Natural killer cell (primary cell): ENCODE measurements at places on chromosomes 3 and 15.

GRCh38 chr3:8982509-8982908 lies 19.2 kb upstream of the RAD18 start:
- no peak for DNase-seq

DNA sequence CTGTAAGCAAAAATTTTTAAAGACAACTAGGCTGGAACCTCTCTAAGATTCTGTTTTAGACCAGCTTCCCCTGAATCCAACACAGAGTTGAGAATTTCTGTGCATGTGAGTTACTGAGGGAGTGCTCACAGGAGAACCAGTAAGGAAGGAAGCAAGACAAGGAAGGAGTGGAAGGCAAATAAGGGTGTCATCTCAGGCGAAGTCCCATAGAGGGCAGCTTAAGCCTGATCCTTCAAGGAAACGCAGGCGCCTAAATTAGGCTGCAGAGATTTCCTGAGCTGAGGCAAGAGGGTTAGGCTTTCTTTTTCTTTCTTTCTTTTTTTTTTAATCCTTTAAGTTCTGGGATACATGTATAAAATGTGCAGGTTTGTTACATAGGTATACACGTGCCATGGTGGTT lies 36.2 kb upstream of the COL6A6 start:
- no peak for DNase-seq

GRCh38 chr3:39262846-39263245 lies 17.0 kb downstream of the CX3CR1 start:
- no peak for DNase-seq

GRCh38 chr3:93962798-93963197 lies 10.9 kb downstream of the PROS1 start:
- no peak for DNase-seq

GRCh38 chr3:176079785-176080184 lies 1117.5 kb downstream of the TBL1XR1 start:
- no peak for DNase-seq

DNA sequence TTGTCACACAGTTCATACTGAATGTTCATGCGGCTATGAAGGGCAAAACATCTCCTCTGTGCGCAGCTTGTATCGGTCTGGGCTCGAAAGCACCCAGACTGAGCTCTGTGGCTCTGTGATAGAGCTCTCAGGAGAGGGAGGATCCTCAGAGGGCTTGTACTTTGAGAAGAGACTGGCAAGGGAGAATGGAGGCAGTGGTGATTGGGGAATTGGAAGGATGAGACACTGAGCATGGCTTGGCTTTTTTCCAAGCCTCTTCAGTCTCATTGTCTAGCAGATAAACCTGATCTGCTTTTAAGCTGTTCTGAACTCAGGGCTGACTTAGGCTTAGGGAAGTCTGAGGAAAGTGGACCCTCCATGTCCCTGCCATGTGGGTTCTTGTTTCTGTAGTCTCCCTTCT lies 43.0 kb downstream of the RAD54L2 start:
- no peak for DNase-seq

GRCh38 chr3:38696034-38696433 lies 46.5 kb upstream of the SCN5A start:
- DNase-seq, result no peak

GRCh38 chr3:71542521-71543370 lies 40.8 kb downstream of the FOXP1 start:
- no peak for DNase-seq

GRCh38 chr3:14125193-14126016 lies 553 bp downstream of the TMEM43 start:
- peak; percentile 49 for DNase-seq

DNA sequence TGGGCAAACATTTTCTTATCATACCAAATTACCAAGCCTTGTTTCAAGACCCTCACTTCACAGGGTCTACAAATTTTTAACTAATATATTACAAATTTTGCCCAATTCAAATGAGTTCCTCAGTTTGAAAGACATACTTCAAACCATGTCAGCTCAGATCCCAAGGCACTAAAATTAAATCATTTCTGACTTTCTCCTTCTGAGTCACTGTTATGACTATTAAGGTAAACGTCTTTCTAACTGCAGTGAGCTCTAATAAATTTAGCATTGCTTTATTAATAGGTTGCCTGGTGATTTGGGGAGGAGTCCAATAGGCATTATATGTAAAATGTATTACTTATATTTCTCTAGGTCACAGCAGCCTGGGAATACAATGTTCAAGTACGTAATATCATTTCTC lies 158.2 kb upstream of the ARHGEF26 start:
- no peak for DNase-seq

- DNase-seq, result no peak
Observed at GRCh38 chr15:26879706-26880105, 12.8 kb downstream of the GABRA5 start.

DNA sequence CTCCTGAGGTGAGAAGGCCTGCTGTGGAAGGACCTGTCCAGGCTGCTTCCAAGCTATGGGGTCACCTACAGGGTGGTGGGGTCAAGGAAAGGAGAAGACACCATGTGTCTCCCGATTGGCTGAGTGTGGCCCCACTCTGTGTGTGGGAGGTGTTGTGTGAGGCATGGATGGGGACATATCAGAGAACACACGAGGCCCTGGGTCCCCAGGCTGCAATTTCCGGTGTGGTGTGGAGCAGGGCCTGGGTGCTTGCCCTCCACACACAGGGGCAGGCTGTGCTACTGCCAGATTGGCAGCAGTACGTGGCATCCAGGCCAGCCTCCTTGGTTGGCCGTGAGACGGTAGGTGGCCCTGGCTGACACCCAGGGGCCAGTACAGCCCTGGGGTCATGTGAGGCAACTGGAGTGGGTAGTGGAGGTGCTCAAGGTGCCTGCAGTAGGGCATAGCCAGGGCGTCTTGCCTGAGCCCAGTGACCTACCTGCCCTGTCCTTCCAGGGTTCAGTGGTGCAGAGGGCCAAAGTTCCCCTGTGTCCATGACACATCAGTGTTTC lies 233.8 kb downstream of the SNRPN start:
- no peak for DNase-seq

DNA sequence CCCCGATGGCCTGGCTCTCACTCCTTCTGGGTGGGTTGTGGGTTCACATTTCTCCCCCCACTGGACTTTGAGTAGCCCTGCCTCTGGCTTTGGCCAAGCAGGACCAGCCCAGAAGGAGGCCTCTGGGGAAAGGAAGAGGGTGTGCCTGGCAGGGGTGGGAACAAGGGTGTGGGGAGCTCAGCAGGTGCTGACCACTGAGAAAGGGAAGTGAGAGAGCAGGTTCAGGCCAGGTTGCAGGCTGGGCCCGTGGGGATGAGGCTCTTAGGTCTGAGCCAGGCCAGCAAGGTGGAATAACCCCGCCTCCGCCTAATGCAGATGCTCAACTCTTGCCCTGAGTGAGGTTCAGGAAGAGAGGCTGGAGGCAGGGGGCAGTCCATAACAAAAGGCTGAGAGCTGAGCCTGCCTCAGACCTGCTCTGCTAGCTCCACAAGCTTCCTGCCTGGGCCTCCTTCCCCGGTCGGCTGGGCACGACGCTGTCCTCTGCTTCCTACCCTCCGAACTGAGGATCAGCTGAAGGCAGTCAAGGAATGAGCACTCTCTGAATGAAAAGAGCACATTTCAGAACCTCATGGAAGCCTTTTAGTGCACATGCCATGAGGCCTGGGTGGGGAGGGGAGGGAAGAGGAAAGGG lies 82.7 kb downstream of the TLE3 start:
- no peak for DNase-seq

DNA sequence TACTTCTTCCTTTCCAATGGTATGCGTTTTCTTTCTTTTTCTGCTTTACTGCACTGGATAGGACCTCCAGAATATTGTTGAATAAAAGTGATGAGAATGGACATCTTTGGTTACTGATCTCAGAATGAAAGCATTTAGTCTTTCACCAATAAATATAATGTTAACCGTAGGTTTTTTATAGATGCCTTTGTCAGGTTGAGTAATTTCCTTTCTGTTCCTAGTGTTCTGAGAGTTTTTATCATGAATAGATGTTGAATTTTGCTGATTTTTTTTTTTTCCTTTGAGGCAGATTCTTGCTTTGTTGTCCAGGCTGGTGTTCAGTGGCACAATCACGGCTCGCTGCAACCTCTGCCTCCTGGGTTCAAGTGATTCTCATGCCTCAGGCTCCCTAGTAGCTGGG lies 158.4 kb downstream of the KLHL25 start:
- no peak for DNase-seq

GRCh38 chr3:193987186-193987585 lies 148.8 kb upstream of the HES1 start:
- no peak for DNase-seq

GRCh38 chr3:196968233-196969133 lies at the start of gene PIGZ:
PIGZ (minus strand) TSS chr3:196968833; CDS start chr3:196952031, 16,802 bp downstream.
- DNase-seq, result peak; percentile 62

DNA sequence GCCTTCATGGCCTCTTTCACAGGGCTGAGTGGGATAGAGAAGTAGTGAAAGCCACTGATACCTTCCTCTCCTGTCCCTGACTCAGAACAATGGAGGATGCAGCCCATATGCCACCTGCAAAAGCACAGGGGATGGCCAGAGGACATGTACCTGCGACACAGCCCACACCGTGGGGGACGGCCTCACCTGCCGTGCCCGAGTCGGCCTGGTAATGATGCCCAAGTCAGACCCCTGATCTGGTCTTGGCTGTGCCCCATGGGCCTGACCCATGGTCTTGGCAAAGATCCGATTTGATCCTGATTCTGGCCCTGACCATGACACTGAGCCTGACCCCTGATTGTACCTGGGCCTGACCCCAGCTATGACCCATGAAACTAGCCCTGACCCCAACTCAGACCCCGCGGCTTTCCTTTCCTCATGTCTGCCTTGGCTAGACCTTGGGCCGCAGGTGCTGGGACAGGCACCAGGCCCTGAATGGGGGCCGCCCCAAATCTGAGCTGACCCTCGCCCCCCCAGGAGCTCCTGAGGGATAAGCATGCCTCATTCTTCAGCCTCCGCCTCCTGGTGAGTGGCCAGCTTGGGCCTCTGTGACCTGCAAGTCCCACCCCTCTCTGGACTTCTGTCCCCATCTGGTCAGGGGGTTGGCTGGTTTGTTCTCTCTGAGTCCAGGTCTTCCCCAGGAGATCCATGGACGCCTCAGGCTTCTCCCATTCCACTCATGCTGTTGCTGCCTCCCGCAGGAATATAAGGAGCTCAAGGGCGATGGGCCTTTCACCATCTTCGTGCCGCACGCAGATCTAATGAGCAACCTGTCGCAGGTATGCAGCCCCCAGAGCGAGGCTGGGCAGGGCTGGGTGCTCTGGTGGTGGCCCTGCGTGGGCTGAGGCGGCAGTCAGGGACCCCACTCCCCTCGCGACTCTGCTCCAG lies 15.6 kb downstream of the NT5DC2 start:
- no peak for DNase-seq

DNA sequence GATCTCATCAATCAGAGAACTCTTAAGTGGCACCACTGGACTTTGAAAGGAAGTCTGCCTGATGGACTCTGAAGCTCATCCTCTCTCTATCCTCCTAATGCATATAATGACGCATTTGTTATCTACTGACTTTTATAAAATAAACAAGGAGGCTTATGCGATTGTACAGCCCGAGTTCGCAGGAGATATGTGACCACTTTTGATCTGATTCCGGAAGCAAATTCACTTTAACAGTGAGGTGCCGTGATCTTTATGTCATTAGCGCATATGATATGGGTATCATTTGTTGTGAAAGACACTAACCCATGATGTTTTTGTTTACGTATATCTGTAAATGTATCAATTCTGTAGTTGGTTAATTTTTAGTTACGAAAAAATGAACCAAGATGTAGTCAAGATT lies 427 bp upstream of the RNF111 start:
- no peak for DNase-seq

GRCh38 chr3:171774521-171774920 lies 35.8 kb downstream of the PLD1 start:
- no peak for DNase-seq

GRCh38 chr15:36062357-36062756 lies 516.4 kb upstream of the DPH6 start:
- no peak for DNase-seq

- no peak for DNase-seq
Observed at GRCh38 chr15:31571676-31572075, 245.0 kb downstream of the KLF13 start.

GRCh38 chr15:38819387-38819950 lies 254.9 kb upstream of the RASGRP1 start:
- DNase-seq, result no peak

GRCh38 chr15:64747578-64747977 lies 27.8 kb downstream of the RBPMS2 start:
- DNase-seq, result no peak

DNA sequence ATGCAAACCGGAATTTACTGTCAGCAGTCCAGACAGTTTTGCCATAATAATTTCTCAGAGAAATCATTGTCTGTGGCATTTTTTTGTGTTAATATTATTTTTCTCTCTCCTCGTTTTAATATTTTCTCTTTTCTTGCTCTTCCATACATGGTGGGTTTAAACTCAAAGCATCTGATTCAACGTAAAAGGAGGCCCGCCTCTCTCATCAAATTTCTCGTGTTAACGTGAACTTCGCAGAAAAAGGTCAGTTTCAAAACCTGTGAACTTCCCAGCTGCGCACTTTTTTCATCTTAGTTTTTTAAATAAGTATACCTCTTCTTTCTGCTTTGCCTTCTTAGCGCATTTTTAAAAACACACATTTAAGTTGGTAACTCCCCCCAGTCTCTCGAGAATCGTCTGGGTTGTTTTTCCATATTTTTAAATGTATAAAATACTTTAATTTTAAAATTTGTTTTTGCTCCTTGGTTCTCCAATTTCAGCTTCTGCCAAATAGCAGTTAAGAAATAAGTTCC lies 9.1 kb downstream of the SHOX2 start:
- DNase-seq, result peak; percentile 15

GRCh38 chr15:55250392-55250791 lies 39.2 kb downstream of the RAB27A start:
- no peak for DNase-seq

DNA sequence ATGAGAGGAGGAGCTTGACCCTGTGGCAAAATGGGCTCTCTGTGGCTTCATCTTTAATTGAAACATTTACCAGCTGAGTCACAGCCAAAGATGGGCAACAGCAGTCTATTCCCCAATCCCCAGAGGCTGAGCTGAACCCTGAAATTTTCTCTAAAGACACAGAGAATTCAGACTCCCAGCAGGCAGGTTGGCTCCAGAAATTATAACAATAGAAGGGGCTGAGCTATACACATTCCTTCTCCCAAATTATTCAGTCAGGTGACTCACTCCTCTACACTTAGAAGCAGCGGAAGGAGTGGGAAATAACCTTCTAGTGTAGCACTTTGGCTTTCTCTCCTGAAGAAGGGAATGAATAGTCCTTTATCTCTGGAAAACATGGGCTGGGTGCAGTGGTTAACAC lies 264.3 kb upstream of the ARHGEF26 start:
- no peak for DNase-seq
